NCI-H1105 treated with DMSO at 0.1 percent for 48 hours (cell line): ENCODE measurements at places on chromosomes 16 and 17.

DNA sequence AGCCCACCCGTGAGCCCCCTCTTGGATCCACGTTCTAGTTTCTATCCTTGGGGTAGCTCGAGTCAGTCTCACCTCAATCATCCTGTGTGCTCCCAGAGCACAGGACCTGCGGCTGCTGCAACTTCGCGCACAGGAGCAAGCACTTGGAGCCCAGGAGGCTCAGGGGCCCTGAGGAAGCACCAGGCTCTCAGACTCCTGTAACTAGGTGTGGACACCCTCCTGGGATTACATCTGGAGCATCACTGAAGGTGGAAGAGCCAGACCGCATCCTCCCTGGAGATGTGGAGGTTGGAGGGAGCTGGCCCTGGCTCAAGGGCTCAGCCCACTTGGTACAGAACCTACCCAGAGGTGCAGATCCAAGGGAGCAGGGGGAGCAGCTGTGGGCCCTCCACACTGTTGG, 2.7 kb downstream of the HBQ1 start:
- DNase-seq: no peak

DNA sequence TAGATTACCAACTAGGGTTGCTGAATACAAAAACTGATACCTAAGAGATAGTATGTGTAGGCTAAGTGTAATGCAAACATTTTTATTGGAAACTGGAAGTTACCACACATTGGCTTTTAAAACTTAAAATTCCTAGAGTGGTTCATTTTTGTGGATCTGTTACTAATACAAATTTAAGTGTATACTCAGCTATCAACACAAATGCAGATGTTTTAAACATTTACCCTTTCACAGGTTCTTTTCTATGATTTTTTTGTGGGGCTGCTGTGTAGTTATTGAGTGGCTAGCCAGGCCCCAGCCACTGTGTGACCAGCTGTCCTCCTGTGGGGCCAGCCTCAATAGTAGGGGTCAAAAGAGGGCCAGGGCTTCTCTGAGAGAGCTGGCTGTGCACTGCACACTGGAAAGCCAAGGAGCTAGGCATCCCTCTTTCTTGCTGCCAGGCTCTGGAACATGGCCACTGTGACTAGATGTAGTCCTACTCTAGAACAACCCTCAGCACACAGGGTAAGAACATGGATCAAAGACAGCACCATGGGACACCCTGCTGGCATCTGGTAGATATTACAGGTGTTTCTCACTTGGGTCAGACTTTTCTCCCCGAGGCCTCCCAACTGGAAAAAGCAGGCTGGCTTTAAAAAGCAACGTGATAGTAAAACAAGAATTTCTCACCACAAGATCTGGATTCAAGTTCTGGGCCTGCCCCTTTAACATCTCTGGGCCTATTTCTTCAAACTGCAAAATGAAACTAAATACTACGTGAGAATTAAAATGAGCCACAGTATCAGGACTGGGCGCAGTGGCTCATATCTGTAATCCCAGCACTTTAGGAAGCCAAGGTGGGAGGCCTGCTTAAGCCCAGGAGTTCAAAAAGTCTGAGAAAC, 7.3 kb upstream of the VEZF1 start:
- peak; percentile 70 for DNase-seq

DNA sequence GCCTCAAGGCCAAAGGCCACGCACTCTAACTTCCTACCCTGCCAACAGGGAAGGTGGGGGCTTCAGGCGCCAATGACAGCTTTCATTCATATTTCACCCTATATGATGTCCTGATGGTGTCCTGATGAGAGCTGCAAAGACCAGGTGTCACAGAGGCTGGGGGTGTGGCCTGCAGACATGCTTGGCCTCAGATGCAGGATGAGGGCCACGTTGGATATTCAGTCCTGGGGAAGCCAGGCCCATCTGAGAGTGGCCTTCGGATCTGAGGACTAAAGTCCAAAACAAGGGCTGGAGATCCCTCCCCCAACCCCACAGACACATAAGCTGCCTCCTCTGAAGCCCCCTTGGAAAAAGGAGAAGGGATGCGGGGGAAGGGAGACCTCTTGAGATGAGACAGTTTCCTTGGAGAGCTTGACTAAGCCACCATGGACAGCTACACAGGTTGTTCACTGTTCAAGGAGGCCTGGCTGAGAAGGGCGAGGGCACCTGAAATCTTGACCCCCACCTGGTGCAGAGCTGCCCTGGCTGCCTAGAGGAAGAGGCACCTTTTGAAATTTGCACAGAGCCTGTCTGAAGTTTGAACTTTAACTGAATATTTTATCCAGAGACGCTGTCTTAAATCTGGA, 24.3 kb upstream of the GSG1L start:
- DNase-seq: no peak

- no peak for DNase-seq
Measured at GRCh38 chr17:44875761-44876160, 23.5 kb downstream of the EFTUD2 start.

DNA sequence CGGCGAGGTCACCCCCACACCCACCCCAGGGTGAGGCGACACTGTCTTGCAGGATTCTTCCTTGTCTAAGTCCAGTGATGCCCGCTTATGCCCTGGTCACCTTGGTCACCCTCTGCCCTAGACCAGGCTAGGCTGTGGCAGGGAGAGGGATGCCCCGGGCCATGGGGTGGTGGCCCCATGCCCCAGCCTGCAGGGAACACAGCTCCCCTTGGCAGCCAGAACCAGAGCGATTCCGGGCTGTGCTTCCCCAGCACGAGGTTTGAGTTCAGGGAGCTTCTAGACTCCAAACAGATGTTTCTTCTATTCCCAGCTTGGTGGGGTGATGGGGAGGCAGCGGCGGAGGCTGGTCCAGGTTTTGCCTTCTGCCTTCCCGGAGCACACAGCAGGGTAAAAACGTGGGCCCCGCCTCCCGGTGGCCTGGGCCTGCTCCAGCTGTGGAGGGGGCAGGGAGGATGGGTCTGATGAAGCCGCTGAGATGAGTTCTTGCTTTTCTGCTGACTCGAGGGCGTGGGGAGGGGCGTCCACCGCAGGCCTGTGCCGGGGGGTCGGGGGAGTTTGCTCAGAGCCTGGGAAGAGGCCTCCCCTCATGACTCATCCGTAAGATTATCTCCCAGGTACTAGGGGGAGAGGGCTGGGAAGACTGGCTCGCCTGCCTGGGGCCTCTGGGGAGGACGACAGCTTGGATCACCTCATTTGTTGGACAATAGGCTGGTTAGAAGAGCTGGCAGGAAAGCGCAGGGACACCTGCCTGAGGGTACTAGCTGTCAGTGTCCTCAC, 15.4 kb downstream of the SMTNL2 start:
- no peak for DNase-seq

DNA sequence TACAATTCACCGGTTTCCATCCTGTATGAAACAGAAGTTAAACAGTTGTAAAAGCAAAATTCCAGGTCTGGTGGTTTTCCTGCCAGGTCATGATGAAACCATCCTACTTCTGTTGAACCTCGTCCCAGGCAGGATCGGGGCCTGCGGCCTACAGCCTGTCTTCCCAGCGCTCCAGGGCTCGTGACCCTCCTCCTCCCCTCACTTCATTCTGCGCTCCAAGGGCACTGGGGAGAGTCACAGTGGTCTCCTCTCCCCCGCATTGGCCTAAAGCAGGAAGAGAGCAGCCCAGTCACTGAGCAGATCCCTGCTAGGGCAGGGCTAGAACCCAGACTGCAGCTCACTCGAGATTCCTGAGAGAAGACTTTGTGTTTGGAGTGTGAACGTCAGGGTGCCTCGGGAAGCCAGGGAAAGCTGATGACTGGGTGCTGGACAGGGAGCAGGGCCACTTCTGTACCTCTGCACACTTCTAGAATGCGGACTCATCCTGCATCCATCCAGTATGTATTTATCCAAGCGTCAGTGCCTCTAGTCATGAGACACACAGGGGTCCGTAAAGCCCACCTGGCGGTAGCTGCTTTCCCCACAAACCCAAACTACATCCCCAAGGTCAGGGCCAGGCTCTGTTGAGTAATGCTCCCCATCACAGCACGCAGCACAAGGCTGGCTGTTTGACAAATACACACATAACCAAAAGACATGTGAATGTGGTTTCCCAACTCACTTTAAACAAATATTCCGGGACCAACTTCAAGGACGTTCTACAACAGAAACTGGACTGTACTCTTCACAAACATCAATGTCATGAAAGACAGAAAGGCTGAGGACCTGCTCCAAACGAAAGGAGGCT, 1.7 kb upstream of the ITGAE start:
- no peak for DNase-seq

DNA sequence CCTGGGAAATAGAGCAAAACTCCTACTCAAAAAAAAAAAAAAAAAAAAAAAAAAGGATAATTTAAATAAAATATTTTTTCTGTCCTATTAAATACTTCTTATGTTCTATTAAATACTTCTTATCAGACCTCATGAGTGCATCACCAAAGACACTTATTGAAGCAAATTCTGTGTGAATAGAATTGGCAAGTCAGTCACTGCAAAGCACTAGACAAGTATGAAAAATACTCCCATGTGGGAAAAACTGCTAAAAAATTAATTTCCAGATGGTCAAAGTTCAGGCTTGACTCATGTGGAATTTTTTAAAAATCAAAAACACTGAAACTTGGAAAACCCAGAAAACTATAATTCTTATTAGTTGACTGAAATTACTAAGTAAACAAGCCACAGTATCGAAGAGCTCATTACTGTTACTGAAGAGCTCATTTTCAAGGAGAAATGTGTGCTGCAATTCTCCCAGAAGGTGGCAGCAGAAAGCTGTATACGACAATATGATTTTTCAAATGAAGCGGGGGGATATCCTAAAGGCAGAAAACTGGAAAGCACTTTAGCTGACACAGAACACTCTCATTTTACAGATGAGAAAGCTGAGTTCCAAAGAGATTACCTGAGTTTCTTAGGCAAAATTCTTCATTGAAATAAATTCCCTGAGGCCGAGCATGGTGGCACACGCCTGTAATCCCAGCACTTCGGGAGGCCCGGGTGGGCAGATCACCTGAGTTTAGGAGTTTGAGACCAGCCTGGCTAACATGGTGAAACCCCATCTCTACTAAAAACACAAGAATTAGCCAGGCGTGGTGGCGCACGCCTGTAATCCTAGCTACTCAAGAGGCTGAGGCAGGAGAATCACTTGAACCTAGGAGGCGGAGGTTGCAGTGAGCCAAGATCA, 15.9 kb upstream of the FBXO47 start:
- DNase-seq: peak; percentile 67

DNA sequence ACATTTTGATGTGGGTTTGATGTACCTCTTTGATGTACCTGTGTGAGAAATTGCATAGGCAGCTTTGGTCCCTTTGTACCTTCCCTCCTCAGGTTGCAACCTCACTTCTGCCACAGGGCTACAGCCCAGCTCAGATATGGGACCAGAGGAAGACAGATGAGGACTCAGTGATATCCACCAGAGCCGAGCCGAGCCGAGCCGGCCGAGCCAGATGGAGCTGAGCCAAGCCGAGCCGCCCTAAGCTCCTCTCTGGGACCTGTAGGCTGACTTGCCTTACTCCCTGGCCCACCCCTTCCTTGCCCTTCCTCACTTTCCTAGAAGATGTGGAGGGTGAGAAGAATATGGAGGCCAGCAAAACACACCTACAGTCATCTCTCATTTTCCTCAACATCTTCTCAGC, 3.8 kb downstream of the HEATR9 start:
- no peak for DNase-seq

DNA sequence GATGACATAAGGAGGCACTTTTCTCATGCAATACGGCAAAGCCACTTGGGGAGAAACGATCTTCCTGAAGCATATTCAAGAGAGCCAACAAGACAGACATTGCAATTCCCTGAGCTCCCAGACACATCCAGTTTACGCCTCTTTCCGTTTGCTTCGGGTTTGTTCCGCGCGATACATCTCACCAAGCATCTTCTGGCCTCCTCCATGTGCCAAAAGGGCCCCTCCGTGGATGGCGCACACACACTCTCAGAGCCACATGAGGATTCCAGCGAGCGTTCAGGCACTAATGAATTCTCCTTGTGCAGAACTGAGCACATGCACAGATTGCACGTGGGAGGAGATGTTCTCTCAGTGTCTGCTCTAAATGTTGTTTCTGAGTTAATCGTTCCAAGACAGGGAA, 146.7 kb upstream of the SHISA6 start:
- DNase-seq: no peak

- DNase-seq: peak; percentile 39
Measured at GRCh38 chr16:74309789-74310781, 13.5 kb downstream of the PSMD7 start.

- DNase-seq: no peak
Measured at GRCh38 chr16:63192980-63193379, 1156.7 kb upstream of the CDH8 start.

DNA sequence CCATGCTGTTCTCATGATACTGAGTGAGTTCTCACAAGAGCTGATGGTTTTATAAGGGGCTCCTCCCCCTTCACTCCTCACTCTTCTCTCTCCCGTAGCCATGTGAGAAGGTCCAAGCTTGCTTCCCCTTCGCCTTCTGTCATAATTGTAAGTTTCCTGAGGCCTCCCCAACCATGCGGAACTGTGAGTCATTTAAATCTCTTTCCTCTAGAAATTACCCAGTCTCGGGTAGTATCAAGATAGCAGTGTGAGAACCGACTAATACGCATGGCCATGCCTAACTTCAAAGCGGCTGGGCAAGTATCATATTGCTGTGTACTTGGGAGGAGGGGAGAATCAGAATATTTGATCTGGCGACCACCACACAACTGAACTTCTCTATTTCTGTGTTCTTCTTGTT, 88.3 kb downstream of the PRKCB start:
- DNase-seq: no peak

DNA sequence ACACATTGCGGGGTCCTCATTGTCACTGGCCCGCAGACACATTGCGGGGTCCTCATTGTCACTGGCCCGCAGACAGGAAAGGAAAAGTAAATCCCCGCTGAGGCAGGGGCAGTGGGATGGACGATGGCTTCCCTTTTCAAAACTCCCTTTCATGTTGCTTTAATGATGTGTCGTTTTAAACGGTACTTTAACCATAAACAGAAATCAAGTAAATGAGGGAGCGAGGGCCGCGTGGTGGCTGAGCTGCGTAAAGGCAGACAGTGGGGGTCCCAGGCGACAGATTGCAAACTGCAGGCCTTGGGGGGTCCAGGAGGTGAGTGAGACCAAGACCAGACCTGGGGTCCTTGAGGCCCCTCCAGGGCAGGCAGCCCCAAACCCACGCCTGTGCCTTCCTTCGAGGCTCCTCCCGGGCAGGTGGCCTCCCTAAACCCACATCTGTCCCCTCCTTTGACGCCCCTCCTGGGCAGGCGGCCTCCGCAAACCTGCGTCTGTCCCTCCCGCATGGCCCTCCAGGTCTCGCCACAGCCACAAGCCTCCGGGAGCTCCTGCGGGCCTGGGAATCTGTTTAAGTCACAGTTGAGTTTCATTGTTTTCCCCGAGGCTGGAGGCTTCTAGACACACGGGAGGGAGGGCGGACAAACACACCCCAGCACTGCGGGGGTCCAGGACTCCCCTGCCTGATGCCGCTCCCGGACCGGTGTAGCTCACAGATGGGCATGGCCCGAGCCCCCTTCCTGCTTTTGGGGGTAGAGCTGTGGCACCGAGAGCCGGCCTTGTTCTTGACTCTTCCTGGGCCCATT, 7.3 kb downstream of the PIEZO1 start:
- DNase-seq: no peak

- DNase-seq: no peak
Measured at GRCh38 chr16:86229866-86230656, 280.3 kb upstream of the FOXF1 start.
